ENCODE measurements at places on chromosomes 5 and 9.

GRCh38 chr5:66840511-66841013 lies 244.4 kb downstream of the MAST4 start:
- DNase-seq, result no peak

- no peak for DNase-seq
These were observed 18.0 kb downstream of the ATOX1 start for GRCh38 chr5:151740336-151740942.

GRCh38 chr5:1325191-1325741 lies 19.6 kb downstream of the CLPTM1L start:
- no peak for DNase-seq

DNA sequence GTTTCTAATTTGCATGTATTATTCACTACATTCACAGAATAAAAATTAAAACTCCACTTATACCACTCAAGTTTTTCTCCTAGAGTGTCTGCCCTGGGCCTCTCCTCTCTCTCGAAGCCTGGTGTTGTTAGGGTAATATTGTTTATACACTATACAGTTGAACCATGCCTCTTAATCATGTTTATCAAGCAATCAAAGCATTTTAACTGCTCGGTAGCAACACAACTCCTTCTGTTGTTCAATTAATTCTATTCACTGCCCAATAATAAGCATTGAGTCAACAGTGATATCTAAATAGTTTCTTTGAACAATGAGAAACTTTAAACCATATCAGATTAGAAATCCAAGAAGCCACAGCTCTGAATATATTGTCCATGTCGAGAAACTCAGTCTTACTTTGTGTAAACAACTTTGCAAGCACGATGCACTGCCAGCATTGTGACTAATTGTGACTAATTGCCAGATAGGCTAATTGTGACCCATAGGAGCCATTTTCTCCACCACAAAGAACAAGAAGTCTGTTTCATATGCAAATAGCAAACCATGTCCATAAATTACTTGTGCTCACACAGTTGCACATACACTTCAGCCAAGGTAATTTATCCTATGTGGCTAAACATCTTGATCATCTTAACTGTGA lies at the start of gene DNAH5:
Gene DNAH5, minus strand, starts transcription at position 129 of the 640 bp plus-strand sequence. CDS start 250 bp downstream, outside the sequence.
- DNase-seq, result no peak

DNA sequence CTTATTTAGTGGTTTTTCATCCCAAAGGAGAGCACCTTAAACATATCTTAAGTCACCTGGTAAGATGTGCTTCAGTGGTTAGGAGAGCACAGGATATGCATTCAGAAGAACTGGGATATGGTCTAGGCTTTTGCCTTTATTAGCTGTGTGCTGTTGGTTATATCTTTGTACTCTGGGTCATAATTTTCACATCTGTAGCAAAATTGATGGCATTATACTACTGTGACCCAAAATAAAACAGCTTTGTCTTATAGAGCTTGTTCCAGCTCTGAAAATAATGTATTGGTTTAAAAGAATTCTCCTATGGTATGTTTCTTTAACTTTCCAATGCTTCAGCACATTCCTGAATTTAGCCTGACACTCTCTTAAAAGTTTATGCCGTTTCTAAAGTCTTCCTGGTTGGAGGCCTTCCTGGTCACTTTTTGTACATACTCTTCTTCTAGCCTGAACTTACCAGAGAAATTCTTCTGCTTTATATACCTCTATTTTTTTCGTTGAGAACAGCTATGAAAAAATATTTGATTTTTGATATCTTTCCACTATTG lies 337.1 kb upstream of the MPDZ start:
- DNase-seq, result no peak

DNA sequence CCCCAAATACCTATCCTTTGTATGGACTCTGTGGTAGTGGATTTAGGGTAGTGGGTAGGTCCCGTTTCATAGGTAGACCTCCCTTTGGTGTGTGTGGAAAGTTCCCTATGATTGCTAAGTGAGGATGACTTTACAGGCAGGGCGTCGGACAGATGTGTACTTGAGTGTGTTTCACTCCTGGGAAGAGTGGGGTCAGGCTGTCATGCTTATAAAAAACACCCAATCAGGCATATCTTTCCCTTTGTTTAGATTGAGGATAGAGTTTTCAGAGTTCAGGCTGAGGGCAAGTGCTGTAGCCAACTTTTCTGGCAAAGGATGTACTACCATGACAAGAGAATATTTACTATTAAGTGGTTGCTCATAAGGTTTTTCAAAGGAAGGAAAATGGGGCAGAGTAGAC lies 242.0 kb downstream of the YTHDC2 start:
- no peak for DNase-seq

DNA sequence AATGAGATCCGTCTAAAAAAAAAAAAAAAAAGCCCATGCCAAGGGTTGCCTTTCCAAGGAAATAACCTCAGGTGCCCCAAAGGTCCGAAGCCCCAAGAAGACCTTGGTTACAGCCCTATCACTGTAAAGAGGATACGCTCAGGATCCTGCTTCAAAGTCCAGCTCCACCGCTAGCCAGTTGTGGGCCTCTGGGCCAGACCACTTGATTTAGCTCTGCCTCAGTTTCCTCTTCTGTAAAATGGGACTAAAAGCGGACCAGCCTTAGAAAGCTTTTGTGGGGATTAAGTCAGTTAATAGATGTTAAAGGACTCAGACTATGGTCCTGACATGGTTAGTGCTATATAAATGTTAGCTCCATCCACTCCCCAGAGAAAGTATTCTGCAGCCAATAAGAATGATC lies 48.7 kb upstream of the ORM1 start:
- no peak for DNase-seq

- DNase-seq, result no peak
These were observed 18.1 kb upstream of the SCAI start for GRCh38 chr9:125161284-125161918.

- DNase-seq, result no peak
These were observed 495.1 kb downstream of the CDH18 start for GRCh38 chr5:19492861-19493260.

DNA sequence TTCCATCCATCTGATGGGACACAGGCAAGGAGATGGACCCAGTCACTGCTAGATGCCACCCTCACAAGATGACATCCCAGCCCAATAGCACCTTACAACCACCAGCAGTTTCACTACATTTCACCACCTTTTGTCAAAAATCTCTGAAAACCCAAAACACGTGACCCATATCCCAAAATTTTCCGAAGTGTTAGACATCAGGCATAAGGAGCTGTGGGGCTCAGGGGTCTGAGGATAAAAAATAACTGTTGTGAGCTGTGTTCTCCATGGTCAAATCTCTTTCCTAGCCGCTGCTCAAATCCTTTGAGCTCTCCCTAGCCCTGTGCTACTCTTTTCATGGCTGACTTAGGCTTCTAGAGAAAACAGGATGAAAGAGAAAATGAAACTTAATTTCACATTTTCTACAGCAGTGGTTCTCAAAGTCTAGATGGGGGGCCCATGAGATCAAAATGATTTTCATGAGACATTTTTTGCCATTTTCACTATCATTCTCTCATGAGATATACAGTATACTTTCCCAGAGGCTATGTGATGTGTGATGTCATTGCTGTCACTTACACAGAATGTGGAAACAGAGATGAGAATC lies 40.7 kb downstream of the TIMD4 start:
- DNase-seq, result no peak

- no peak for DNase-seq
These were observed 855 bp downstream of the MCC start for GRCh38 chr5:113487416-113487780.

DNA sequence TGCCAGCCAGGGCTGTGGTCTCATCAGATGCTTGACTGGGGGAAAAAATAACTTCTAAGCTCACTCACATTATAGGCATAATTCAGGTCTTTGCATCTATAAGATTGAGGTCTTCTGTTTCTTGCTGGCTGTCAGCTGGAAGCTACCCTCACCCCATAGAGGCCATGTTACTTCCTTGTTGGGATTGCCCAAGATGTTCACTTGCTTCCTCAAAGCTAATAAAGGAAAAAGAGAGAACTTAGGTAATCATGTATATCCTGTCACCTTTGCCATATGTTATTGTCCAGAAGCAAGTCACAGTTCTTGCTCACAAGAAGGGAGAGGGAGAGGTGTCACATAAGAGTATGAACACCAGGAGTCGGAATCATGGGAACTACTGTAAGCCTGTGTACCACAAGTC lies 38.7 kb upstream of the ANKRD34B start:
- no peak for DNase-seq

DNA sequence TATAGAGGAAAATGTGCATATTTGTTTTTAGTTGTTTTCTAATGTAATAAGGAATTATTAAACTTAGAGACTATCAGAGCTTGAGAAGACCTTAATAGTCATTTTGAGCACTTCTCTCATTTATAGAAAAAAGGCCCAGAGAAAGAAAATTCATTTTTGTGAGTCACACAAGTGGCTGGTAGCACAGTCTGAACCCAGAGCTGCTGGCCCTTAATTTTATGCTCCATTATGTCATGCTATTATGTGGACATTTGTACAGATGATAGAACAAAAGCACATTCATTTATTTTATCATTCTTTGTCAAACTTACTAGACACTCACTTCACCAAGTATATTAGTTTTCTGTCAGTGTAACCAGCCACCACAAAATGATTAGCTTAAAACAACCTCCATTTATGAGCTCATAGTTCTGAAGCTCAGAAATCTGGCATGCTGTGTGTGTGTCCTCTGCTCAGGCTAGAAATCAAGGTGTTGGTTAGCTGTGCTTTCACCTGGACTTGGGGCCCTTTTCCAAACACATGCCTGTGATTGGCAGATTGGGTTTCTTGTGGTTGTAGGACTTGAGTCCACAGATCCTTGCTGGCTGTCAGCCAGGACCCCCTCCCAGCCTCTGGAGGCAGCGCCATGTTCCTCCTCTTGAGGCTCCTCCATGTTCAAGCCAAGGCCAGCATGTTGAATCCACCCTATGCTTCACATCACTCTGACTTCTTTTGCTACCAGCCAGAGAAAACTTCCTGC lies 188.9 kb downstream of the ARHGAP26 start:
- no peak for DNase-seq

DNA sequence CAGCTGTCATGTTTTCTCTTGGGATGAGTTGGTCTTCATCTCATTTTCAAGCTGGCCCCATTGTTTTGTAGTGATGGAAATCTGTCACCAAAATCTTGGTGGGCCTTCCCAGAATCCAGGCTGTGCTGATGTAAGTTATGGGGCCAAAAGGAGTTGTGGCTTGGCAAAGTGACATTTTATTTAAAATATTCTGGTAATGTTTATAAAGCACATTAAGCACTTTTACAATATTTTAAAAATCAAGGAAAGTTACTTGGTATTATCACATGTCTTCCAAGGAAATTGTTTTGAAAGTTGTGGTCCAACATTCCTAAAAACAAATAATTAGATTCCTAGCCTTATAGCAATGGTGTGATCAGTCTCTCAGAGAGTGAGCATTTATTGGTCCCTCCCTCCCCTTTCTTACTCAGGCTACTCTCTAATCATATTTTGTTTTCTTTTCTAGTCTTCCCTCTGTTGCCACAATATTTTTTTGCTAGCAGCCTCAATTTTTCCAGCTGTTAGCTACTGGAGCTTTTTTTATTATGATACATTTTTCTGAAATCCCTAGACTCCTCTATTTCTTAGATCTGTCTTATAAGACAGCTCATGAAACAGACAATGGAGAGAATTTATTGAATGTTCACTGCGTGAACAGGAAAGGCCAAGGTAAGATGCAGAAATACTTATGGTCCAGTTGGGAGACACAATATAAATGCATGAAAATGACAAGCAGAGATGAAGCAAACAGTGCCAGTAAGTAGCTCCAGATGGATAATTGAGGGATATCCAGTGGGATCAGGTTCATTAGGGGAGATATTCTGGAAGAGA lies 408.1 kb upstream of the ZNF608 start:
- DNase-seq, result no peak

- DNase-seq, result no peak
These were observed 8.6 kb downstream of the C9orf72 start for GRCh38 chr9:27564670-27565069.

- DNase-seq, result peak; percentile 17
These were observed 348.4 kb upstream of the FTMT start for GRCh38 chr5:121503111-121503840.

DNA sequence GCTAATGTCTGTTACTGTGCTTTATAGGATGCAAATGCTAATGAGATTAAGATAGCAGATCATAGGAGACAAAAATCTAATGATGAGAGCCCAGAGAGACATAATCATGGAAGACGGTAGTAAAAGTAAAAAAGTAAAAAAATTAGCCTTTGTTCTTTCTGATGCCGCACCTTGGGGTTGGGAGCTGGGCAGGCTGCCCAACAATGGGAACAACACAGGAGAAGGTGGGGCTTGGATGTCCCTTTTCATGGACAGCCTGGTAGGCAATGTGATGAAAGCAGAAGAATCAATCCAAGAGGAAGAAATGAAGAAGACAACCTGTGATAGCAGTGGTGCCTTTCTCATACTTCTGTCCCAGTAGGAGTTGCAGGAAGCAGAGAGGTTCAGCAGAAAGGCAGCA lies 57.2 kb downstream of the RAB14 start:
- no peak for DNase-seq

DNA sequence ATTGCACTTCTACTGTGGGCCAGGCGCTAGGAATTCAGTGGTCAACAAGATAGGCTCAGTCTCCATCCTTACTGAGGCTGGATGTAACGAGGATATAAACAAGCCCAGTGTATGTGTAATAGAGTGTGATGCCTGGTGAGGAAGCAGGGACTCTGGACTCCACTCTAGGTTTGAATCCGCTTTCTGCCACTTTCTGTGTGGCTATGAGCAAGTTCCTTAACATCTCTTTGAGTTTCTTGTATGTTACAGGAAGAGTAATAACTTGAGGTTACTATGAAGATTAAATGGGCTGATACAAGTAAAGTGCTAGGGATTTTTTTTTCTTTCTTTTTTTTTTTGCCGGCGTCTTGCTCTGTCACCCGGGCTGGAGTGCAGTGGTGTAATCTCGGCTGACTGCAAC lies 12.4 kb downstream of the DOCK2 start:
- DNase-seq, result no peak

DNA sequence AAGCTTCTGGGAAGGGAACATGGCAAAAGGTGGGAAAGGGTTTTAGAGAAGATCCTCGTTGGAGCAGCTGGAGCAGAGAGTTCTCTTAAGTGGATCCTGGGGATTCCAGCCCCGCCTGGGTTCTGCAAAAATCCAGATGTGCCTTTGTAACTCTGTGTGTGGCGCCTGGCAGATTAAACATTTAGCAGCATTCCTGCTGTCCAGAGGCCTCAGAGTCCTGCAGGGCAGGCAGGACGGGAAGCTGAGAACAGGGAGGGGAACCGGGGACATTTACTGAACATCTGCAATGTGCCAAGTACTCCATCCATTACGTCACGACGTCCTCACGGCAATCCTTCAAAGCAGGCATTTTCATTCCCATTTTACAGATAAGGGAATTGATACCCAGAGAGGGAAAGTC lies 6.0 kb downstream of the EIF4E1B start:
- DNase-seq, result no peak

All from right lobe of liver (tissue), 6 donors.